Activated CD4-positive, alpha-beta T cell treated with anti-CD3 and anti-CD28 coated beads for 48 hours (primary cell): ENCODE measurements at places on chromosomes 5 and 9.

DNA sequence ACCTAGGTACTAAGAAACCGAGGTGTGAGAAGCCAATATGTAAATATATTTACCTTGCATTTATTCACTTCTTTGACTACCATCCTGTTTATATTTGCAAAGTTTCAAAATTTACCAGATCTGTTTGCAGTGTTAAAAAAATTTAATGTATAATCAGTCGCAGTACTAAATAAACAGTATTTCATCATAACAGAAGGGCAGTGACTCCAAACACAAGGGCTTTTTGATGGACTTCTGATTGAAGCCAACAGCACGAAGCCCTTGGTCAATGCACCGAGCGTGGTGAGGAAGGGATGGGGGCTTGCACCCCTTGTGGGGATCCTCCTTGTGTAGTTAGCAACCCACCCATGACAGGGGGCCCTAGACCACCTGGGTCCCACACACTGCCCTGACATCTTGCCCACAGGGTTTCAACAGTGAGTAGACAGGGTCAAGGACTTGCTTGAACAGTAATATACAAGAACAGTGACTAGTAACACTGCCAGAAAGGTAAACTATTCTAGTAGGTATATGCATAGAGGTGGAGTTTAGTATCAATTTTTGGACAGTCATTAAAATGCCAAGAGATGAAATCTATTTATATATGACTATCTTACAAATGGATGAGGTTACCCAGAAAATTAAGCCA is 52.6 kb upstream of the TBC1D9B start:
- no peak for DNase-seq

DNA sequence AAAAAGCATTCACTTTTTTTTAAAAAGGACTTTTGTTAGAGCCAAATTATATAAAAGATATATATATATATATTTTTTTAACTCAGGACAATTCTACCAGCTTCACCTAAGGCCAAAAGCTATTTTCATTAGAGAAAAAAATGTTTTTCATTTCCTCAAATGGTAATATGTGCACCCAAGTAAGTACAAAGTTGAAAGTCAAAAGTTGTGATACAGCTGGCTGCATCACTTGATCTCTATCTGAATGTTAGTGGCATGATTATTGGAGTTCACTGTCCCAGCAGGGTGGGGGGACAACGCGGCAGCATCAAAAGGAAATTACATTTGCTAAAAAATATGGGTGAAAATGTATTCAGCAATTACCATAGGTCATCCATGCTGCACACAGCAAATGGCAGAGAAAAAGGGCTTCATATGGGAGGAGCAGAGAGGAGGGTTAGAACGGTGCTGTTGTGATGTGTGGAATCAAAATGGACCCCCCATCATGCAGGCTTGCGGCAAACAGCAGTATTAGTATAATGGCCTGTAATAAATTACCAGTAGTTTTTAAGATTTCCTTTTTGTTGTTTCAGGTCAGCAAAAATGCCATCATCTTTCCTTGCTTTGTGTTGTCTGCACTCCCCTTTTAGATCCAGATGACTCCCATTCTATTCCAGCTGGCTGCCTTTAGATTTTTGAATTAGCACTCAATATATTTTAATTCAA is 253.7 kb downstream of the MAT2B start:
- DNase-seq = no peak

GRCh38 chr9:133342570-133342969 is 5.4 kb downstream of the MED22 start:
- no peak for DNase-seq

- no peak for DNase-seq
These were observed 112.7 kb downstream of the NTRK2 start for GRCh38 chr9:84781931-84782866.
